Activated CD8-positive, alpha-beta memory T cell treated with anti-CD3 and anti-CD28 coated beads for 1 hour (primary cell): ENCODE measurements at places on chromosomes 1 and 21.

DNA sequence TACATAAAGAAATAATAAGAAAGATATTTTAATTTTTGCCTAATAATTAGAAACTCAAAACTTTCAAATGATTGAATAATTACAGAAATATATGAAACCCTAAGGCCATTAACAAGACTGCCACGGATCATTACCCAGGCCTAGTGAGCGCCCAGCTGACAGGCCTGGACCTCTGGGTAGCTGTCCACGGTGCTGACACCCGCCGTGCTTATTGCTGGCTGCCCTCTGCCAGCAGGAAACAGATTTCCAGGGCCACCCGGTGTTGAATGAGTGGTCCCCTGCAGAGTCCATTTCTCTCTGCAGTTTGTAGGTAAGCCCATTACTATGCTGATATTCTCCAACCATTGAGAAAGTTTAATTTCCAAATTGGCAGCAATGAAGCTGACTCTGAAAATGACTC is 254.4 kb upstream of the GJB5 start:
- DNase-seq, result no peak

DNA sequence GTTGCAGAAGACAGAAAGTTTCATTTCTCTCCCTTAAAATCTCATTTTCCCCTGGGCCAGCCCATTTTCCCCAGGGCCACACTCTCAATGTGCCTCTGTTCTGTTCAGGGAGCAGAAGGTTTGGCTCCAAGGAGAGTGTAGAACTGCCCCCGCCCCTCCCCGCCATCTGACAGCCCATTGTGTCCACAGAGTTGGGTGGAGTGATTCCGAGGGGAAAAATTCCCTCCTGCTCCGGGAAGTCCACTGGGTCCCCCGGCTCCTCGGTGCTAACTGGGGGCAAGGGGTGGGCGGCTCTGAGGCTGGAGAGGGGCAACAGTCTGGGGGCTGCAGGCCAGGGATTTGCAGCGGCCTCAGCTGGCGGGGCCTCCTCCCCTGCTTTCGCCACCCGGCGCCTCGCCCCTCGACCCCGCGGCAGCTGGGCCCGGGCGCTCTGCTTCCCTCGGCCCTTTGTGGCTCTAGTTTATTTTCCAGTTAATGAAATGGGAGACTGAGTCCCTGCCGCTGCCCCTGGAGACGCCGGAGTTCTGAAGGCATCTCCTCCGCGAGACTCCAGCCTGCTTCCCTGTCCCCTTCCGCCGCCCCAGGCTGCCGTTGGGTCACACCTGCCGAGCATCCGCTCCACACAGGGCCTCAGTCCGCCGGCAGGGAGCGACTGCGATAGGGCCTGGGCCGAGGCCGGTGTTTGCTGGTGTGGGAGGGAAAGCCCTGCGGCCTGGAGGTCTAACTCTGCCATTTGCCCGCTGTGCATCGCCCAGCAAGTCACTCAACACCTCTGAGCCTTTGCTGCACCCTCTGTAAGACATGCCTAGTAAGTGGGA is 14.7 kb upstream of the KIRREL1 start:
- no peak for DNase-seq

- no peak for DNase-seq
These were observed 12.5 kb downstream of the AGT start for GRCh38 chr1:230701434-230701833.

DNA sequence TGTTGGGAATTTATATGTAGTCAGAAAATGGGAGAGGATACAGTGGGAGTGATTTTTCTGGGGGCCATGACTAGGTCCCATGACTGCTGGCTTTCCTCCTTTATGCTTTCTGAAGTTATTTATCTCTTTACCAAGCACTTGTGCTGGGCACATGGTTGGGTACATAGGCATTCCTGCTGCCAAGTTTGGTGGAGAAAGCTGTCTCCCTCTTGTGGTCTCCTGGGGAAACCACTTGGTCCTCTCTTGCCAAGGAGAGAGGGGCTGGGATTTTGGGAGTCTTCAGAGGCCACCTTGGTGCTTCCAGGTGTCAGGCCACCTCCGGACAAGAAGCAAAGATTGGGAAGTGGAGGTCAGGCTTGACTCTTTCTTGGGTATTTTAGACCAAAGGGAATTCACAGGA is 120.2 kb upstream of the KCNE2 start:
- DNase-seq, result no peak

DNA sequence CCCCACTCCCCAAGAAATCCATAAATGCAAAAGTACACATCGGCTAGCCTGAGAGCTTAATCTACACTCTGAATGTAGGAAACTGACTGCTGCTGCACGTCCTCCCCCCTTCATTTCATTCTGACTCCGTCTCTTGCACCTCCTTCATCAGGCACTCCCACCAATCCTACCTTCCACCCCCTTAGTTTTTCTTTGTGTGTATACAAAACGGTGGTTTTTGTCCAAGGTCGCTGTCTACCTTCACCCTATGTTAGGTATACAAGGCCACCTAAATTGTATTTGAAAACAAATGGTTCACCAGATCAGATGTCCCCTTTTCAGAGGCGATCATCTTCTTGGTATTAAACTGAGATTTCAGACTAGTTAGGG is 1.9 kb downstream of the WDR26 start:
- DNase-seq, result no peak

GRCh38 chr1:31924839-31925238 is 13.3 kb downstream of the PTP4A2 start:
- no peak for DNase-seq

- no peak for DNase-seq
These were observed 25.6 kb downstream of the LRRC71 start for GRCh38 chr1:156945881-156946661.

DNA sequence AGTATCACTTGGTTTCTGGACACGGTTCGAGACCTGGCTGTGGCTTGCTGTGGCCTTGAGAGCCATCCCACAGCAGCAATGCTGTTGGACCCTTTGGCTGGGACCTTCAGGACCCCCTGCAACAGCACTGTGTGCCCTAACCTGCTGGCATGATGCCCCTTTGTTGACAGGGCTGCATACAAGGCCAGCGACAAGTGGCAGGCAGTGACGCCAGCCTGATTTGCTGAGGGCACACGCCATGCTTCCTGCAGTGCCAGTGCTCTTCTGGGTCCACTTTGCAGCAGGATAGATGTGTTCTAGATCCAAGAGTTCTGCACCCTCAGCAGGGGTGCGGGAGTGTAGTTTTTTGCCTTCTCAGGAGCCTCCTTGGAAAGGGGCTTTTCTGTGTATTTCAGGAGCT is 32.8 kb downstream of the COQ8A start:
- DNase-seq, result no peak

DNA sequence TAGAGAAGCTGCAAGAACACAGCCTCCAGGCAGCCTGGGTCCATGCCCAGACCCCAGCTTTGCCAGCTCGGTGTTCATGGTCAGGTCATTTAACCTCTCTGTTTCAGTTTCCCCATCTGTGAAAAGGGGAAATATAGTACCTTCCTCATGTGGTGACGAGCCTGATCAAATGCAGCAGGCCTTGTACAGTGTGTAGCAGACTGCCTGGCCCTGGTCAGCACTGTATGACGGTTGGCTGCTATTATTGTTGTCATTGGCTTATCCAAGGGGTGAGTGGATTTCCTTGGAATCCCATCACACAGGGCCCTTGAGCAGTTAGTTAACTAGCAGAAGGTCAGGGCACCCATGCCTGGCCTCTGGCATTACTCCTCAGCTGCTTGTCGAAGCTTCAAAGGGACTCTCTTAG is 6.6 kb upstream of the TMEM51 start:
- DNase-seq, result no peak

DNA sequence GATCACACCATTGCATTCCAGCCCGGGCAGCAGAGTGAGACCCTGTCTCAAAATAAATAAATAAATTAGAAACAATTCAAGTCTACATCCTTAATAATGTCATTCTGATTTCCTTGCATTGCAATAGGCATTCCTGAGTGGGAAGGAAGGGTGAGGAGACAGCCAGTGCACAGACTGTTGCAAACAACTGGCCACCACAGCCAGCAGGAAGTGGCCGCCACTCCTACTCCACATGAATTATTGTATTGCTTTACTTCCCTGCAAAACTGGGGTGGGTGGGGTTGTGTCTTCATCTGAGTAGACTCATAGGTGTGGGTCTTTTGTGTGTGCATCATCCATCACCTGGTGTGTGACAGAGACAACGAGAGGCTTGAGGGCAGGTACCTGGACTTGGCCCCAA is 60.1 kb downstream of the OPTC start:
- no peak for DNase-seq

GRCh38 chr1:161706482-161707347 is at the start of gene FCRLA:
Gene FCRLA (plus strand): TSS chr1:161707229. CDS start chr1:161707265, 36 bp downstream.
- DNase-seq, result no peak

- no peak for DNase-seq
These were observed 48.1 kb downstream of the KANK4 start for GRCh38 chr1:62271134-62271533.

GRCh38 chr1:203136409-203137042 is 9.0 kb downstream of the ADORA1 start:
- DNase-seq, result no peak

DNA sequence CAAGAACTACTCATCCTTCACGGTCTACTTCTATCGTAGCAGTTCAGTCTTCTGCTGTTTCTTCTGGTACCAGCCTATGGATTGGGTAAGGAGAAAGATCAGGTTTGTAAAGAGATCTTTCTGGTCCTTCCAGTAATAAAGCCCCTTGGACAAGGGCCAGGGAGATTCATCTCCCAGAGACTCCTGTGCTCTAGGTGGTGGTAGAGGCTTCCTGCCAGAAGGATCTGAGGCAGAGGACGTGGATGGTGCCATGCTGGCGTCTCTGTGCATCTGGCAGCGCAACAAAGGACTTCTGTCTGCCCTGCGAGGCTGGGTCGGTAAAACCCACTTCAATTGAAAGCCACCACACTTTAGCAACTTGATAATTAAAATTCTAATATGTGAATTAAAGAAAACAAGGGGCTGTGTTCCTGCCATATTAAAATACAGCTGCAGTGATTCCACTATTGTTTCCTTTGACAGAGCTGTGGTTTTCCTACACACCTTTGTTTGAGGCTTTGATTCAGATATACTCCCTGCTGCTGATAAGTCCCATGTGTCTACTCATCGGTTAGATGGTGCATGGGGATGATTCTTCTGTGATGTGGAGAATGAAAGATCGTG is 73.6 kb downstream of the ROR1 start:
- DNase-seq, result no peak

GRCh38 chr21:45465611-45466329 is 60.8 kb downstream of the COL18A1 start:
- no peak for DNase-seq

- no peak for DNase-seq
These were observed 27.6 kb upstream of the CLDN14 start for GRCh38 chr21:36507397-36508018.

DNA sequence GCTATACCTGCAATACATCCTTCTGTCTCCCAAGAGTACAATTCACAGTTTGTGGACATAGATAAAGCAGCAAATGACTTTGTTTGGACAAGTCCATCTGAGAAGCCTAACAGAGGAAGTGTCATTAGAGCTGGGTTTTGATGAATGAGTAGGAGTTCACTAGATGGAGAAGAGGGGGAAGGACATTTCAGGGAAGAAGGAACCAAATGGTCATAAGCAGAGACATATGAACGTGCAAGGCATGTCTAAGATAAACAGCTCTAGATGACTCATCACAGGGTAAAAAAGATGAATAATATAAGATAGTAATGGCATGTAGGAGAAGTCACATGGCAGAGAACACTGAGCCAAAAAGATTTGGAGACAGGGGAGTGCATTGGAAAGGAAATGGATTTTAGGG is 54.5 kb downstream of the HMGB4 start:
- DNase-seq, result no peak

- DNase-seq, result no peak
These were observed 71.5 kb downstream of the USP24 start for GRCh38 chr1:55143684-55144083.

DNA sequence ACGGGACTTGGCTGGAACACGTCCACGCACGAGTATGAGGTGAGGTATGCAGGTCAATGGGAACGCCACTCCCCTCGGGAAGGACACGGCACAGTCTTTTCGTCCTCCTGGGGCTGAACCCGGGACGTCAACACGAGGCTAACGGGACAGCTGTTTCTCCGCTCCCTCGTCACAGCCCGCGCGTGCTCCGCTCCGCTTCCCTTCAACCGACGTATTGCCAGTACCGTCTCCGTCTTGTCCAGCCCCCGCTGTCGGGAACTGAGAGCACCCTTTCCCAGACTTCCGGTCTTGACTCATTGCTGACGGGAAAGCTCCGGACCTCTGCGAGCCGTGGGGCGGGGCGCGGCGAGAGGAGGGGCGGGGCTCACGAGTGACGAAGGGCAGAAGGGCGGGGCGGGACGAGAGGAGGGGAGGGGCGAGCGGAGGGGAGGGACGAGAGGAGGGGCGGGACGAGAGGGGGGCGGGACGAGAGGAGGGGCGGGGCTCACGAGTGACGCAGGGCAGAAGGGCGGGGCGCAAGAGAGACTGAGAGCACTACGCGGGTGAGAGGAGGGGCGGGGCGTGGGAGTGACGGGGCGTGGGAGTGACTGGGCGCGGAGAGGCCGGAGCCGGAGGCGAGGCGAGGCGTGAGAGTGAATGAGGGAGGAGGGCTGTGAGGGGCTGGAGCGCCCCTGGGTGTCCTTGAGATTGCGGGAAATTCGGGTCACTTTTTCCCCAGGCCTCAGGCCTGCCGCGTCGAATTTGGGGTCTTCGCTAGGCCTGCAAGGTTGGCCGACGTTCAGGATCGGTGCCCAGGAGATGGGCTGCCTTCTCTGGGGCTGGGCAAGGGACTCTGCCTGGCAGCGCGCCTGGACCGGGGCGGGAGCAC is 22.2 kb upstream of the CFAP126 start:
- peak; percentile 89 for DNase-seq

DNA sequence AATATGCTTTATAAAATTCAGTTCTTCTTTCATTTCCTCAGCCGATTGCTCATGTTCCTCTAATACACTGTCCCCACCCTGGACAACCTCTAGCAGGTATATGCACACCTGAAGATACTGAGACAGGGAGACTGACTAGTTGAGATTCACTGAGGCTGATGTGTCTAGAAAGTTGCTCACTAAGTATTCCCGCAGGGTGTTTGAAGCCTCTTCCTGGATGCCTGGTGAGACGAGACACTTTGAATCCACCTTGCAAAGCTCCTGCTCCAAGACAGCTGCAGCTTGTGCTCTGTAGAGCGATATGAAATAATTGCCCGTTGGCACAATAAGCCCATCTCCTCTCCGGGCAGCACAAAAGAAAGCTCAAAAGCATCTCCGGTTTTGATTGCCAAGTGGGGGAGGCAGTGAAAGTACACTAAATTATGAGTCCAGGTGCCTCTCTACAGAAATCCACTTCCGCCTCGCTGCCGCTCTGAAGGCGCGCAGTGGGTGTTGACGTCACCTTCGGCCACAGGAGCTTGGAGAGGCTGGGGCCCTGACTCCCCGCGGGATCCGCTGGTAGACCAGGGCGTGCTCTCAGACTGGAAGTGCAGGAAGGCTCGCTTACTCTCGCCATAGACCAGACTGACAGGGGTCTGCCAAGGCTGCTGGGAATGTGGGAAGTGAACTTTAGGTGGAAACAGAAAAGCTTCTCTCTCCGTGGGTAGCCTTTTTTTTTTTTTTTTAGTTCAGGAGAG is 46.3 kb downstream of the GPA33 start:
- peak; percentile 31 for DNase-seq

GRCh38 chr1:223222377-223222776 is 79.3 kb upstream of the TLR5 start:
- no peak for DNase-seq

GRCh38 chr1:163747855-163748254 is 426.1 kb downstream of the NUF2 start:
- no peak for DNase-seq
